Activated T-helper 2 cell treated with anti-CD3 and anti-CD28 coated beads, Interferon-gamma antibody, Interleukin-2, Interleukin-4, amounts not matched to agents 10 μg/mL and 5 μg/mL and 100 μg/mL, durations not matched to agents 14 hours and 24 hours and 36 hours (primary cell): ENCODE measurements at places on chromosomes 4 and X.

DNA sequence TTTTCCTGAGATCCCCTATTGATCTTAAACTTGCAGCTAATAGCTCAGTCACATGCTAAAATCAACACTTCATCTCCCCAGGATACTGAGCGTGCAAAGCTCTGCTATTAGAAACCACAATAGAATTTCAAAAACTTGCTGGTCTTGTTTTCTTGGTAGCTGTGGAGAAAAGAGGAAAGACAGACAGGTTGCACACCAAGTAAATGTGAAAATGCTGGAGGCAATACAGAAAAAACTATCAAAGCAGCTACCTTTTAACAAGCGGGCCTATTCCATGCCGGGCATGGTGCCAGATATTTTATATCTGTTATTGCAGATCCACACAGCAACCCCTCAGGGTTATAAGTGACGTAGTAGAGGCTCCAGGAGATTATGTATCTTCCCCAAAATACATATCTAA lies 171.9 kb downstream of the DCTD start:
- no peaks in the 10 kb centered on the region for H3K27me3 ChIP-seq
- no peaks in the 10 kb centered on the region for H3K36me3 ChIP-seq
- no peak overlapping the region for H3K27ac ChIP-seq
- H3K4me3 ChIP-seq = no peak overlapping the region
- H3K4me1 ChIP-seq = no peaks in the 10 kb centered on the region
- no peak for DNase-seq

GRCh38 chrX:68533656-68534055 lies 34.8 kb downstream of the YIPF6 start:
- no peaks in the 10 kb centered on the region for H3K4me1 ChIP-seq
- DNase-seq = no peak
- H3K4me3 ChIP-seq = no peak overlapping the region
- no peak overlapping the region for H3K27ac ChIP-seq
- no peaks in the 10 kb centered on the region for H3K27me3 ChIP-seq

GRCh38 chrX:73977542-73978169 lies 326.3 kb upstream of the ZCCHC13 start:
- no peak overlapping the region for H3K4me3 ChIP-seq
- no peak for DNase-seq
- H3K36me3 ChIP-seq = peaks cover 4% of the 10 kb centered on the region
- peak overlapping the region; percentile 86 for H3K27ac ChIP-seq
- H3K4me1 ChIP-seq = peaks cover 17% of the 10 kb centered on the region

GRCh38 chrX:2693113-2694002 lies 2.3 kb downstream of the CD99 start:
- H3K4me3 ChIP-seq = peak overlapping the region; percentile 95
- no peaks in the 10 kb centered on the region for H3K27me3 ChIP-seq
- peak overlapping the region; percentile 95 for H3K27ac ChIP-seq
- DNase-seq = no peak
- peaks cover 47% of the 10 kb centered on the region for H3K4me1 ChIP-seq

GRCh38 chr4:159003420-159004253 lies 99.2 kb upstream of the RAPGEF2 start:
- no peak overlapping the region for H3K4me3 ChIP-seq
- DNase-seq = no peak
- peaks cover 23% of the 10 kb centered on the region for H3K27me3 ChIP-seq
- no peaks in the 10 kb centered on the region for H3K36me3 ChIP-seq
- H3K4me1 ChIP-seq = peaks cover 5% of the 10 kb centered on the region

GRCh38 chrX:103883533-103883932 lies 51.5 kb upstream of the RAB9B start:
- no peak for DNase-seq
- no peaks in the 10 kb centered on the region for H3K4me1 ChIP-seq
- no peak overlapping the region for H3K4me3 ChIP-seq
- H3K36me3 ChIP-seq = no peaks in the 10 kb centered on the region
- no peaks in the 10 kb centered on the region for H3K27me3 ChIP-seq
- no peak overlapping the region for H3K27ac ChIP-seq

- no peaks in the 10 kb centered on the region for H3K4me1 ChIP-seq
- H3K27ac ChIP-seq = no peak overlapping the region
- DNase-seq = no peak
- no peaks in the 10 kb centered on the region for H3K36me3 ChIP-seq
- no peak overlapping the region for H3K4me3 ChIP-seq
Observed at GRCh38 chr4:176885224-176885623, 92.5 kb upstream of the VEGFC start.

- H3K27ac ChIP-seq = no peak overlapping the region
- DNase-seq = no peak
- H3K36me3 ChIP-seq = no peaks in the 10 kb centered on the region
- no peak overlapping the region for H3K4me3 ChIP-seq
Observed at GRCh38 chr4:3407171-3407771, 34.5 kb upstream of the HGFAC start.

DNA sequence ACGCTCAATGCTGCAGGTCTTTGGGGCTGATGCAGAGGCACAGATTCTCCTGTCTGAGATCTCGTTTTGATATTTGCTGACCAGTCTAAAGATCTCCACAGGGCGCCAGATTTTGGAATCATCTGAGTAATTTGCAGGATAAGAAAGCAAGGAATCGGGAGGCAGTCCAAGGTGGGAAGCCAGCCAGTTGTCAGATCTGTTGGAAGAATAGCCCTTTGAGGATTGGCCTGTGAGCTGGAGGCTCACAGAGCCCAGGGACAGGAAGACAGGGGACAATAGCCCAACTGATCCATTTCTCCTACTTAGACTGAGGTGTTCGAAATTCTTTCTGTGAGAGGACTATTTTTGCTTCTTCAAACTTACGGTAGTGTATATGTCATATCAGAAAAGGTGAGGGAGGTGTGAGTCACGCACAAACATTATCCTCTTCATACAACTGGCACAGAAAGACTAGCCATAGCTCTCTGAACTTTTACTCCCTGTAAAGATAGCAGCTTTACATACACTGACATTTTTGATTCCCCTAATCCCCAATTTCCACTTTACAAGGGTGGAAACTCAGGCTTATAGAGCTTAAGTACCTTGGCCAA lies 8.8 kb downstream of the DIPK2B start:
- DNase-seq = no peak
- H3K27me3 ChIP-seq = no peaks in the 10 kb centered on the region
- H3K4me1 ChIP-seq = peaks cover 15% of the 10 kb centered on the region
- no peaks in the 10 kb centered on the region for H3K36me3 ChIP-seq
- no peak overlapping the region for H3K4me3 ChIP-seq

- H3K4me1 ChIP-seq = no peaks in the 10 kb centered on the region
- H3K36me3 ChIP-seq = no peaks in the 10 kb centered on the region
- H3K27me3 ChIP-seq = no peaks in the 10 kb centered on the region
- DNase-seq = no peak
- H3K27ac ChIP-seq = no peak overlapping the region
Observed at GRCh38 chr4:24237709-24238108, 346.6 kb downstream of the DHX15 start.

- H3K27ac ChIP-seq = peak overlapping the region; percentile 89
- peak; percentile 46 for DNase-seq
- no peaks in the 10 kb centered on the region for H3K27me3 ChIP-seq
- peaks cover 73% of the 10 kb centered on the region for H3K4me1 ChIP-seq
- H3K4me3 ChIP-seq = peak overlapping the region; percentile 70
Observed at GRCh38 chr4:153497091-153497531, 31.0 kb downstream of the TMEM131L start.

DNA sequence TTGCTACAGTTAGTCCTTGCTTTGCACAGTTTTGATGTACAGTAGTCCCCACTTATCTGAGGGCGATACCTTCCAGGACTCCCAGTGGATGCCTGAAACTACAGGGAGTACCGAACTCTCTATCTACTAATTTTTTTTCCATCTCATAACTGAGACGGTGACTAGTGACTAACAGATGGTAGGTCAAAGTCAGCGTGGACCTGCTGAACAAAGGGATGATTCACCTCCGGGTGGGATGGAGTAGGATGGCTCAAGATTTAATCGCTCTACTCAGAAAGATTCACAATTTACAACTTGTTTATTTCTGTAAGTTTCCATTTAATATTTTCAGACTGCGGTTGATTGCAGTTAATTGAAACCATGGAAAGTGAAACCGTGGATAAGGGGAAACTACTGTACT lies 655.8 kb downstream of the ZNF674 start:
- no peaks in the 10 kb centered on the region for H3K27me3 ChIP-seq
- no peak overlapping the region for H3K4me3 ChIP-seq
- no peaks in the 10 kb centered on the region for H3K36me3 ChIP-seq
- no peak for DNase-seq
- H3K27ac ChIP-seq = peak overlapping the region; percentile 59
- H3K4me1 ChIP-seq = peaks cover 8% of the 10 kb centered on the region

- no peaks in the 10 kb centered on the region for H3K27me3 ChIP-seq
- DNase-seq = no peak
Observed at GRCh38 chr4:150418757-150419410, 163.1 kb upstream of the MAB21L2 start.

DNA sequence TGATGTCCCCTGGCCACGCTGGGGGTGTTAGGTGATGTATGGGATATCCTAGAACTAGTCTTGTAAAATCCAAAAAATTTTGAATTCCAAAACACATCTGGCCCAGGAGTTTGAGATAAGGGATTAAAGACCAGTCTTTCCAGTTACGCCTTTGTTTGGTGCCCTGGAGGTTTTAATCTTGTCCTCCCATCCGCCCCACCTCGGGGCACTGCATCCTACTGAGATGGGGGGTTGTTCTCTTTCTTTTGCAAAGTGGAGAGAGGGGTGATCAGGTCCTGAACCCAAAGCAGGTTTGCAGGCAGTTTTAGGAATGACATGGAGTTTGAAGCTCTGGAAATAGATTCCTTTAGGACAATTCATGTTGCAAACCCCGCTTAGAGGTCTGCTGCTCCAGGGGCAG lies 1.8 kb downstream of the SUV39H1 start:
- no peak overlapping the region for H3K27ac ChIP-seq
- H3K4me1 ChIP-seq = peaks cover 29% of the 10 kb centered on the region
- H3K36me3 ChIP-seq = peaks cover 39% of the 10 kb centered on the region
- DNase-seq = no peak

- no peaks in the 10 kb centered on the region for H3K36me3 ChIP-seq
- H3K27me3 ChIP-seq = no peaks in the 10 kb centered on the region
- no peaks in the 10 kb centered on the region for H3K4me1 ChIP-seq
- no peak overlapping the region for H3K27ac ChIP-seq
Observed at GRCh38 chrX:11309220-11309619, 16.0 kb downstream of the AMELX start.

- H3K27me3 ChIP-seq = peaks cover 2% of the 10 kb centered on the region
- no peak for DNase-seq
- H3K36me3 ChIP-seq = no peaks in the 10 kb centered on the region
- H3K27ac ChIP-seq = no peak overlapping the region
Observed at GRCh38 chr4:119585771-119586170, 42.8 kb downstream of the PDE5A start.

GRCh38 chrX:23246001-23246400 lies 88.6 kb upstream of the PTCHD1 start:
- no peaks in the 10 kb centered on the region for H3K4me1 ChIP-seq
- H3K27ac ChIP-seq = no peak overlapping the region
- H3K4me3 ChIP-seq = no peak overlapping the region
- H3K36me3 ChIP-seq = no peaks in the 10 kb centered on the region

GRCh38 chr4:47662975-47663374 lies 174.9 kb downstream of the CORIN start:
- no peaks in the 10 kb centered on the region for H3K4me1 ChIP-seq
- no peaks in the 10 kb centered on the region for H3K36me3 ChIP-seq
- peaks cover 13% of the 10 kb centered on the region for H3K27me3 ChIP-seq
- DNase-seq = no peak
- no peak overlapping the region for H3K4me3 ChIP-seq
- H3K27ac ChIP-seq = no peak overlapping the region

GRCh38 chr4:5746829-5747737 lies 36.1 kb downstream of the EVC start:
- no peaks in the 10 kb centered on the region for H3K27me3 ChIP-seq
- H3K27ac ChIP-seq = no peak overlapping the region
- no peak overlapping the region for H3K4me3 ChIP-seq

- DNase-seq = no peak
- H3K27me3 ChIP-seq = peaks cover 1% of the 10 kb centered on the region
- no peak overlapping the region for H3K4me3 ChIP-seq
- peaks cover 46% of the 10 kb centered on the region for H3K4me1 ChIP-seq
Observed at GRCh38 chr4:83272900-83273299, 11.7 kb downstream of the COQ2 start.

DNA sequence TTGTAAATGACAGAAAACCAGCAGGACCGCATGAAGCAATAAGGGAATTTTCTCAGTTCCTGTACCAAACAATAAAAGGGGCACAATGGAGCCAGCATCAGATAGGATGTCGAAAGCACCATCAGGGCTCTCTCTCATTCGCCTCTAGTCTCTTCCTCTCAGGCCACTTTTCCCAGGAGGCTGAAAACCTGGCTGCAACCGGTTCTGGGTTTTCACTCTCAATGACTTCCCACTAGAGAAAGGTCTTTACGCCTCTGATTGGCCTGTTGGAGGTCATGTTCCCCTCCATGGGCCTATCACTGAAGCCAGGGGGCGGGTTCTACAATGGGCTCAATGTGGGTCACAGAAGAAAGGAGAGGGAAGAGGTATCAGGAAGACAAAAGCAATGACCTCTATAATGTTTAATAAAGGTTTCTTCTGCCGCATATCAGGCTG lies 29.3 kb downstream of the ZNF827 start:
- H3K4me1 ChIP-seq = peaks cover 15% of the 10 kb centered on the region
- H3K36me3 ChIP-seq = peaks cover 18% of the 10 kb centered on the region
- DNase-seq = no peak
- no peak overlapping the region for H3K27ac ChIP-seq
- H3K4me3 ChIP-seq = no peak overlapping the region
- no peaks in the 10 kb centered on the region for H3K27me3 ChIP-seq

DNA sequence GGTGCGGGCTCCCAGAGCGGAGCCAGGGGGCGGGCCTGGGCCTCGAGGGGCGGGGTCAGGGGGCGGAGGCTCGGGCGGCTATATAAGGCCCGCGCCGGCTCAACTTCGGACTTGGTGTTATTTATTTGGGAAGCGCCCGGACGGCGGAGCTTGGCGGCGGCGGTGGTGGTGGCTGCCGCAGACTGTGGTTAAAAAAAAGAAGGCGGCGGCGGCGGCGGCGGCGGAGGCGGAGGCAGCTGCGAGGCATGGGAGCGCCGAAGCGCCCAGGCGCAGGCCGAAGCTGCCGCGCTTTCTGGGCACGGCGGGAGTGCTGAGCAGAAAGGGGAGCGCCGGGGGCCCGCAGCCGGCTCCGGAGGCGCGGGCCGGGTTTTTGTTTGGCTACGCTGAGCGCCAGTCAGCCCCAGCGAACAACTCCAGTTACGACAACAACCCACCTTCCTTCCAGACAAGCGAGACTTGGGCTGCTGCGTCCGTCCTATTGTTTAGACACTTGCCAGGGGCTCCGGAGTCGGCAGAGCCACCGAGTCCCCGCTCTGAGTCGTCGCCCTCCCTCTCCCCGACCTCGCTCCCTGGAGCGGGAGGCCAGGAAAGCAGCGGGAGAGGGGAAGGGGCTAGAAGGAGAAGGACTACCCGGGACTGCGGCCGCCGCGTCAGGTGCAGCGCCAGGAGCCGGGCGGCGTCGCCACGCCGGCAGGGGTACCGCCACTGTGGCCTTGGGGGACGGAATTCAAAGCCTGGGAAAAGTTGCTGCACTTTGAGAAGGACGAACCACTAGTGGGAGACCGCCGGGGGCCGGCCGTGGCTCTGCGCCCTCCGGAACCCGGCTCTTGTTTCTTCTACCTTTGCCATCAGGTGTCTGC lies at the start of gene SLIT2:
Gene SLIT2, plus strand, starts transcription at position 110 of the 860 bp plus-strand sequence. CDS start 1,911 bp downstream, outside the sequence.
- peak; percentile 11 for DNase-seq
- H3K36me3 ChIP-seq = no peaks in the 10 kb centered on the region
- peak within 1 kb of the TSS; percentile 57 for H3K4me3 ChIP-seq

GRCh38 chr4:155703486-155704247 lies 37.0 kb downstream of the GUCY1A1 start:
- no peaks in the 10 kb centered on the region for H3K4me1 ChIP-seq
- H3K4me3 ChIP-seq = no peak overlapping the region
- DNase-seq = no peak
